ENCODE measurements at places on chromosomes 5 and 9.

- no peak for DNase-seq
These were observed 240.1 kb downstream of the DNAH5 start for GRCh38 chr5:13704396-13704795.

DNA sequence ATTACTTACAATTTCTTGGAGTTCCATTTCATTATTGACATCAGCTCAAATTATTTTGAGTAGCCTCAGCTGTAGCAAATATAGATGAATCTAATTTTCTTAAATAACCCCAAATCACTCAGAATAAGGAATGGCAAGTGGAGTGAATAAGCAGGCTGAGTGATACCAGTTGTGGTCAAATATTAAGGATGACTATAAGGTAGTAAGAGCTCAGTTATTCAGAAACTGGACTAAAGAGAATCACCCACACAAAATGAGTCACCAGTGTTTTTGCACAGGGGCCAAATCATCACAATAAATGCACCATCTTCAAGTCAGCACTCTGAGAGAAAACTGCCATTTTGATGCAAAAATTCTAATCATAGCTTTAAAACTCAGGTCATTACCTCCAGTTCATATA, 128.9 kb upstream of the TARS1 start:
- peak; percentile 100 for DNase-seq

DNA sequence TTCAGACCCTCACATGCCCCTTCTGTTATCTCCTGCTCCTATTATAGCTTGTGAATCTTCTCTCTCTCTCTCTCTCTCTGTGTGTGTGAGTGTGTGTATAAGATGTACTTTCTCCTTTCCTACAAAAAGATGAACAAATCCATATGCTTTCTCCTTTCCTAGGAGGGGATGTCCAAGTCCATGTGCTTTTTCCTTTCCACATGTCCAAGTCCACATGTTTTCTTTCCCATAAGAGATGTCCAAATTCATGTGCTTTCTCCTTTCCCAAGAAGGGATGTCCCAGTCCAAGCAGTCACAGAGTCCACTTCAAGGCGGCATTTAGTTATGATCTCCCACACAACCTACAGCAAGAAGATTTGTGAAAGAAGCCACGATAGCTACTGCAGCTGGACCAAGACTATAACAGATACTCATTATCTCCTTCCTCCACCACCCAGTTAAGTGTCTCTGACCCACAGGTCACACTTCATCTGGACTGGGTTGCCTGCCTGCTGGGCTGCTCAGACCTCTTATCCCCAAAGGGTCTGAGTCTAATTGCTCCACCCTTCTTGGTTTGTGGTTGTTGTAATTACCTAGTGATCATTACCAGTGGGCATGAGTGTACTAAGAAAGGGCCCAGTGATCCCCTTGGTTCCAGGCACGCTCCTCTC, 18.4 kb upstream of the FOXI1 start:
- DNase-seq = no peak

DNA sequence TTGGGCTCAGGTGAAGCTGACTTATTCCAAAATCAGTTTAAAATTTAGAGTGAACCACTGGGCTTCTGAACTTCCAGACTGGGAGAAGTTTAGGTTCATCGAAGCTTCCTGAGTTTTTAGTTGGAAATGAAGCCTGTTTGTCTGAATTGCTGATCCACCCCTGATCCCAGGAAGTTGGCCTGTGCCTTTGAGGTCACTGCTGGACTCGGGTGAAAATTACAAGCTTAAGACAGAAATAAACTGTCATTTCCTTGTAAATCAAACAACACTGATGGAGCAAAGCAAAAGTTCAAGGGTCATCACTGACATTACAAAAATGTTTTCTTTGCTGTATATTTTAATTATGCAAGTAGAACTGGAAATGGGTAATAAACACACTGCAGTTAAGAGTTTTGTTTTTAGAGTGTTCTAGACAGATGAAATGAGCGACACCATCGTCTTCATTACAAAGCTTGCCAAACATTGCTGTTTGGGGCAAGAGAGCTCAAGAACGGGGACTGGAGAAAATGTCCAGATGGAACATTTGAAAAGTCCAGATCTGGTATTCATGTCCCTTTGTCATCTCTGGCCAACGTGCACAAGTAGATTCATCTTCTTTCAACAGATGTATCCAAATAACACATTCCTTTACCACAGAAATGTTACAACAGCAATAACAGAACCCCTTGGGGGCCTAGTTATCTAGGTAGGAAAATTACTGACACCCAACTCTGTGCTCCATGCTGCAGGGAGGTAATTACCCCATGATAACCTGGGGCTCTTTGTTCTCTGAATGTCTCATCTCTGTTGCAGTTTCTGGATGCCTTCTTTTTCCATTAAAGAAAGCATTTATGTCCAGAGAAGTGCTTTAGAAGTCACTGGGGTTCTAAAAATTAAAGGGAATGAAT, 142.4 kb upstream of the ERCC6L2 start:
- no peak for DNase-seq

GRCh38 chr9:23820451-23821374, 5.3 kb downstream of the ELAVL2 start:
- no peak for DNase-seq

- peak; percentile 35 for DNase-seq
These were observed 16.0 kb upstream of the JADE2 start for GRCh38 chr5:134509308-134510040.

DNA sequence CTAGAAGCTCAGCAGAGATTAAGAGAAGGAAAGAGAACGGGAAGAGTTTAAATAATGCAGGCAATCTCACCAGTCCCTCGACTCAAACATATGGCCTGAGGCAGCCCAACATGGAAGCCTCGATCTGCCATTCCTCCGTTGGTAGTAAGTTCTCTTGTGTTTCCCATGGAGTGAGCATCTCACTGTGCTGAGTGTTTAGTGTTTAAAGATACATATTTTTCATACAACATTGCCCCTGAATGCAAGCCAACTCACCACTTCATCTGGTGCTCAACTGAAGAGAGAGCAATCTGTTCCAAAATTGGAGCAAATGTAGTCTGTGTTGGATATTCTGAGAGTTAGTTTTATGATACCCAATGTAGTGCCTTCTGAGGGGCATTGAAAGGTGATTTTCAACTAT, 171.5 kb upstream of the ATP10B start:
- DNase-seq = no peak

DNA sequence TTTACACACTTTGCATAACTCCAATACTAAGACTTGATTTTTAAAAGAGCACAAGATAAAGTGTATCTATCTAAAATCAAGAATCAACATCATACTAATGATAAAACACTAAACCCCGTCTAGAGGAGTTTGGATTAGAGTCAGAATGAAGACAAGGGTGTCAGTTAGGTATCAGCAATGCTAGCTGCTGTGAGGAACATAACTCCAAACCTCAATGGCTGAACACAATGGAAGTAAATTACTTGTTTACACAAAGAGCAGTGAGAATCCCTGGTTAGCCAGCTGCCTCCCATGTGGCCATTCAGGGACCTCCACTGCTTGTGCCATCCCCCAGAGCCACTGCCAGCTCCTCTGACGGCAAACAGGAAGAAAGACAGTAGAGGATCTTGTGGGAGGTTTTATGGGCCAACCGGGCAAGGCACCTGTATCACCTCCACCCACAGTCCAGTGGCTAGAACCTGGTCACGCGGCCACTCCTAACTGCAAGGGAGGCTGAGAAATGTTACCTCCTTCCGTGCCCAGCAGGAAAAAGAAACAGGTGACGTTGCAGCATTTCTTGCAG, 24.0 kb upstream of the GRHPR start:
- no peak for DNase-seq

DNA sequence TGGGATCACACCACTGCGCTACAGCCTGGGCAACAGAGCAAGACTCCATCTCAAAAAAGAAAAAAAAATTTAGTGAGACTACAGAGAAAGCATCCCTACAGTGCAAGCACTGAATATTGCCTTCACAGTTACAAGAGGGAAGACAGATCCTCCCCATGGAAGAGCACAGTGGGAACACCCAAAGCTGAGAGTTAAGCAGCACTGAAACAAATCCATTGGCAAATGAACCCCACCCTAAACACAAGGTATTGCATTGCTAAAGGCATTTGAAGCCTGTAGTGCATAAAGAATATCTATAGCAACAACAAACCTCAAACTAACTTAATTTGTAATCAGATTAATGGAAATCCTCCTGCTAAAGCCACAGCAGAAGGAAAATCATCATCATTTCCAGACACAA, 27.1 kb downstream of the HTR1A start:
- no peak for DNase-seq

DNA sequence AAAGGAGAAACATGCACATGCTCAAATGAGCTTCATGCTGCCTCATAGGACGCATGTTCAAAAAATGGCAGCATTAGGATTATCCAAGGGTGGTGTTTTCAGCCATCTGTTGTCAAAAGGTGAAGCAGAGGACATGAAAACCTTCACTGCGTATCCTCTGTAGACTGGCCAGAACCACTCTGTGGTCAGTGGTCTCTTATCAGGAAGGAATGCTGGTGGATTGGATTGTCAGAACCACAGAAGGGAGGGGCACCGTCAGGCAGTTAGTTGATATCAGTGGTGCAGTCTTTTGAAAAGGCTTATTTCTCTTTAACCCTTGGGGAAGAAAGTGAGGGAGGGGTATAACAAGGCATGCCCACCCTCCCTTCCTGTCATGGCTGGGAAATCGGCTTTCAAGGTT, 100.1 kb downstream of the FBXL7 start:
- no peak for DNase-seq

DNA sequence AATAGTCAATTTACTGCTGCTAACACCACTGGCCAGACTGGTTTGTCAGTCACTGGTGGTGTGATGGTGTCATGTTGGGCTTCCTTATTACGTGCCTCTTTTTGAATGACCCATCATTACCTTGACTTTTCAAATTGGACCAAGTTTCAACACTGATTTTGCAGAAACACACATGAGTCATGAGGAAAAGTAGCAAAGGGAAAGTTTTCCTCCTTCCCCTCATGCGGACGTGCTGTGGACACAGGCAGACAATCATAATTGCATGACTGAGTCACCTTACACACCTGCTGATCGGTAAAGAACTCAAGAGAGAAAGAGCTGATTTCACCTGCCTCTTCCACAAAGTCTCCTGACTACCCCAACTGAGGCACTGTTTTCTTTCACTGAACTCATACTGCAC, 324.5 kb downstream of the ARRDC3 start:
- DNase-seq = no peak

DNA sequence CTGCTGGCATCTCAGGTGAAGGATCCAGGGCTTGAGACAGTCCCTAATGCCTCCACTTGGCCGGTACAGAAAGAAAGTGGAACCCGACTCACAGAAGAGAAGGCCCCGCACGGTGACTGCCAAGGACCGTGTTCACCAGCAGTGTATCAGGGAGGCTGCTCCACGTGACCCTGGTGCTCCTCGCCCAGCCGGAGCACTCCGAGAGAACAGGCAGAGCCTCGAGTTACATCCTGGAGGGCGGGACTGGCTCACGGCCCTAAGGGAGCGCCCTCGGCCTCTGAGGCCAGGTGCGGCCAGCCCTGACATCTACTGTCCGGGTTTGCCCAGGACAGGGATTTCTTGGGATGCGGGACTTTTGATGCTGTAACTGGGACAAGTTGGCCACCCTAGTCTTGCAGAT, 104.0 kb upstream of the SARDH start:
- no peak for DNase-seq

DNA sequence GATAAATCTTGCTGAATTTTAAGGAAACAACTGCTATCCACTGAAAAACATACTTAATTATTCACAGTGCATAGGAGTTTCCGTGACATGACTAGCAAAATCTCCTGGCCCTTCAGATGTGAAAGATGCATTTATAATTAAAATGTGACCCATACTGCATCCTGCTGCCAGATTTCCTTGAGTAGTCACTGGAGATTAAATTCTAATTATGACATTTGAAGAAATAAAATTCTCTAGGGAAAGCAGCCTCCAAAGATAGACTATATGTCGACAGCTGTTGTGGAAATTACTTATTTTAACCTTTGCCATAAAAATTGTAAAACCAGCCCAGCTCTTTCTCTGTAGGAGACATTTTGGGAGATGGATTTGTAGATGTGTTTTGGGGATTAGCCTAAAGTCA, 193.6 kb upstream of the SMC2 start:
- no peak for DNase-seq

GRCh38 chr9:27341545-27342294, 44.8 kb upstream of the EQTN start:
- no peak for DNase-seq

GRCh38 chr5:151267491-151268260, 14.7 kb downstream of the GM2A start:
- no peak for DNase-seq

- no peak for DNase-seq
These were observed 284.4 kb downstream of the OSTF1 start for GRCh38 chr9:75372499-75373268.

- peak; percentile 63 for DNase-seq
These were observed 32.3 kb downstream of the ERP44 start for GRCh38 chr9:100066539-100066938.

- DNase-seq = no peak
These were observed 298.9 kb downstream of the TRIM32 start for GRCh38 chr9:116986015-116986414.

- DNase-seq = no peak
These were observed 178.2 kb downstream of the SEC61B start for GRCh38 chr9:99400184-99400731.

- DNase-seq = no peak
These were observed 171.7 kb downstream of the TTLL11 start for GRCh38 chr9:121921444-121921843.

DNA sequence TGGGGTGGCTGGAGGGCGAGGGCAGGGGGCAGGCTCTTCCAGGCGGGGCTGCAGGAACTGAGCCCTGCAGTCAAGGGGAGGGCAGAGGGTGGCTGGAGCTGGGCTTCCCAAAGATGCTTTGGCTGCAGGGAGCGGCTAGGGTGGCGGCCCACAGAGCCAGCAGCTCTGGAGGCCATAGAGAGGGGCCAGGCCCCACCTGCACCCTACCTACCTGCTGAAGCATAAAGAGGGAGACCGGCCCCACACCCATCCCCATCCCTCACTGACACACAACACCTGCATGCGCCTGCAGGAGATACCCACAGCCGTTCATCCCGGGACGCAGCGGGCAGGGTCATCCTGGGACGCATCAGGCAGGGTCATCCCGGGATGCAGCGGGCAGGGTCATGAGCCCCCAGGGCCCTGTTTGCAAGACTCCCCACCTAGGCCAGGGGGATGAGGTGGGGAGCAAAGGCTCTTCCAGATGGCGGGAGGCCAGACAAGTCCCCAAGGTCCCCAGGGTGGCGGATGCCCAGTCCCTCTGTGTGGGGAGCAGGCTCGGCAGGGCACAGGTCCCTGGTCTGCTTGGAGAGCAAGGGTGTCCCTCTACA, 39.8 kb upstream of the NOTCH1 start:
- DNase-seq = no peak

- DNase-seq = no peak
These were observed 566.8 kb upstream of the CYLC2 start for GRCh38 chr9:102428305-102428704.
